ENCODE measurements at places on chromosomes 2 and 18.

- DNase-seq = no peak
Measured at GRCh38 chr2:142991295-142991694, 113.8 kb downstream of the KYNU start.

- DNase-seq = no peak
Measured at GRCh38 chr2:108139521-108139920, 100.2 kb upstream of the SULT1C3 start.

DNA sequence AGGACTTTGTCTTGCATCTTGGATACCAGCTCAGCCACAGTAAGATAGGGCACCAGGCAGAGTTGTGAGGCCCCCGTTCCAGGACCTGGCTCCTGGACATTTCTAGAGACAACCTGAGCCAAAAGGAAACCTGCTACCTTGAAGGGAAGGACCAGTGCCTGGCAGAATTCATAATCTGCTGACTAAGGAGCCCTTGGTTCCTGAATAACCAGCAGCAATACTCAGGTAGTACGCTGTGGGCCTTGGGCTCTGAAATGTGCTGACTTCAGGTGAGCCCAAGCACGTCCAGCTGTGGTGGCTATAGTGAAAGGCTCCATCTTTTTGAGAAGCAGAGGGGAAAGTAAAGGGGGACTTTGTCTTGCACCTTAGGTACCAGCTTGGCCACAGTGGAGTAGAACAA lies 28.5 kb downstream of the SERPINB11 start:
- no peak for DNase-seq

GRCh38 chr2:174633623-174633930 lies 36.0 kb upstream of the WIPF1 start:
- no peak for DNase-seq

GRCh38 chr2:105803773-105804172 lies 59.1 kb downstream of the NCK2 start:
- no peak for DNase-seq

GRCh38 chr2:7927691-7928090 lies 754.2 kb upstream of the ID2 start:
- DNase-seq = no peak

- DNase-seq = no peak
Measured at GRCh38 chr2:23658466-23658942, 268.4 kb downstream of the ATAD2B start.

- DNase-seq = no peak
Measured at GRCh38 chr18:10508591-10508990, 17.2 kb upstream of the NAPG start.

GRCh38 chr2:65292461-65293011 lies 64.9 kb downstream of the ACTR2 start:
- DNase-seq = no peak

DNA sequence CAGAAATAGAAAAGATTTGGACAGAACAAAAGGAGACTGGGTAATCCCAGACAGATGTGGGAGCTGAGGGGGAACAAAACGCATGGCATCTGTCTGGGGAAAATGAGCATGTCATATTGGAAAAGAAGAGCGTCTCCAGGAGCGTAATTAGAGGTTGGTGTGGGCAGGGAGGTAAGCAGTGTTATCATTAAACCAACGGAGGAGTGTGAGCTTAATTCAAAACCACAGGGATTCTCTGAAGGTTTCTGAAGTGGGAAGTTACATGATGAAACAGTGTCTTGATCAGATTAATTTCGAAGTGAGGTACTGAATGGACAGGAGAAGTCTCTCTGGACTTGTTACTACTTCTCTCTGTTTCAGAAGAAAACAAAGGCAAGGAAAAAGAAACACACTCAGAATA lies 53.3 kb downstream of the DTNB start:
- no peak for DNase-seq

GRCh38 chr2:217993138-217993537 lies 9.7 kb downstream of the TNS1 start:
- no peak for DNase-seq

GRCh38 chr2:68938938-68939337 lies 13.8 kb downstream of the GKN2 start:
- no peak for DNase-seq

DNA sequence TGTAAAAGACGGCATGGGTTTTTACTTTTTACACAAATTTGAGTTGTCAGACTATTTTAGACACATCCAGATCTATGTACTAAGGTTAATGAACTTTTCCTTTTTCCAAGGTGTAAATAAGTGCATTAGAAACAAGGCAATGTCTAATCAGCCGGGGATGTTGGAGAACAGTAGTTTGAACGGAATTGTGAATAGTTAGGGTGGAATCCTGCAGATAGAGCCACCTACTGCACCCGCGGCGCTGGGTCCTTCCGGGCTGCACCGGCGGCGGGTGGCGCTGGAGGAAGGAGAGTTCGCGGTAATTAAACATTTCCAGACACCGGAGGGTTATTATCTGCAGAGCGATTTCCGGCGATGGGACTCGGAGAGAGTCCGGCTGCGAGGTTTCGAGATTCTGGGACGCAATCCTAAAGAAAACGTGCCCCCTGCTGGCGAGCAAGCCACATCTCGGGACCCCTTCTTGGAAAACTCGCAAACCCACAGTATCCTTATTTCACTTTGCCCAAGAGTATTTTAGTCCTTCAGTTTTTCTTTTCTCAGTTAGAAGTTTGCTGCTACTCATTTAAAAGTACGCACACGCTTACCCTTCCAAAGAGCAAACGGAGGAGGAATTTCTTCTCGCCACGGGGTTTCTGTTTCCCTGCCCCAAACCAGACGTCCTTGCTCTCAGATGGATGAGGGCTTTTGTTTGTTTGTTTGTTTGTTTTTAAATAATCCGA lies 4.5 kb upstream of the OSR1 start:
- peak; percentile 96 for DNase-seq

DNA sequence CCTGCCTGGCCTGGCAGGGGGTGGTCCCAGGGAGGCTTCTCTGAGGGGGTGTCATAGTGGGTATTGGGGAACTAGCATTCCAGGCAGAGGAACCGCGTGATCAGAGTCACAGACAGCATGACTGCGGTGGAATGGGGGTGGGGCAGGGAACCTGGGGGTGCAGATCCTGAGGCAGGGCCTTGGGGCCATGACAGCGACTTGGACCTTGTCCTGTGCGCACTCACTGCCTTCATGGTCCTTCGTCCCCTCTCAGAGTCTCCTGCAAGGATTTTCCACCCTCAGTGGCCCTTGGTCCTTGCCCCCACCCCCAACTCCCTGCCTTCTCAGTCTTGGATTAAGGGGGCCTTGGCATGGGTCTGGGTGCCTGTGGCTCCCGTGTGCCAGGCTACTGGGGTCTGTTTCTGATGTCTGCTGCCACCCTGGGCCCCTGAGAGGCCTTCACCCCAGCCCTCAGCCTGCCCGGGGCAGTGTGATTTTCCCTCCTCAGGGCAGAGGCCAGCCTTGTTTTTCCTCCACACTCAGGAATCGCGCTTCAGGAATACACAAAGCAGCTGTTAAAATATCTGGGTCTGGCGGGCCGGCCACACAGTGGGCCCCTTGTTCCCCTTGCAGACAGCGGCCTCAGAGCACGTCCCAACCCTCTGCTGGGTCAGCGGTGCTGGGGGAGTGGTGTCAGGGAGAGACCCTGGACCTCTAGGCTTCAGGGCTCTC lies 51.6 kb downstream of the GLI2 start:
- DNase-seq = no peak

DNA sequence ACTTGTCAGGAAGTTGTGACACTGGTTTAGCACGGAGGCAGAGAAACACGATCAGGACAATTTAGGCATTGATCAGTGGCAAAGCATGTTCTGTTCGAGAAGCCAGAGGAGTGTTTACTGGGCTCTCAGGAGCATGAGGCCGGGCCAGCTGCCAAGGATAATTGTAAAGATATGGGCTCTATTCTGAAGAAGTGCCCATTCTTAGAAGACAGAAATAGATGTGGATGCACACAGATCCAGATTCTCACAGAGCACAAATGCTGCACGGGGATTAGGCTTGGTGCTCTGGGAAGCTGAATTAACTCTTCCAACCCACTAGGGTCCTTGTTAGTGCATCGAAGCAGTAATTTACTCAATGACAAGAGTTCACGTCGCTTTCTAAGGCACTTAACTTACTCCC lies 16.2 kb downstream of the AFF3 start:
- peak; percentile 26 for DNase-seq

DNA sequence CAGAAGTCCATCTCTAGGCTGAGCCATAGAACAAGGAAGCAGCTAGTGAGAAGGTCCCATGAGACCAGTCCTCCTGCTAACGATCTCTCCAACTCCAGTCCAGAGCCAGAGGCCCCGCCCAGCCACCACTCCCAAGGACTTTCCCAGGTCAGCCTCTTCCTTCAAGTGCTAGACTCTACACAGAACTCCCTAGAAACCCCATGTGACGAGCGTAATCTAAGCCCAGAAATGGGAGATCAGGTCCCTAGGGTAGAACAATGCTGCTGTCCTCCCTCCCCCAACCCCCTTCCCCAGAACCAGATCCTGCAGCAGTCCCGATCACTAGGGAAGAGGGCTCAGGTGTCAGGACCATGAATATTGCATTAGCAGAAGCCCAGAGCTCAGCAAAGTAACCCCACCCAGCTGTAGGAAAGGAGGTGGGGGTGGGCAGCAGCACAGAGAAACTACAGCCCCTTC lies 6.9 kb downstream of the DCTN1 start:
- peak; percentile 32 for DNase-seq

Data from NCI-H524 (cell line).